ENCODE measurements at places on chromosomes 3 and 15.

GRCh38 chr15:38559636-38560307 is 4.8 kb downstream of the RASGRP1 start:
- no peak for DNase-seq

DNA sequence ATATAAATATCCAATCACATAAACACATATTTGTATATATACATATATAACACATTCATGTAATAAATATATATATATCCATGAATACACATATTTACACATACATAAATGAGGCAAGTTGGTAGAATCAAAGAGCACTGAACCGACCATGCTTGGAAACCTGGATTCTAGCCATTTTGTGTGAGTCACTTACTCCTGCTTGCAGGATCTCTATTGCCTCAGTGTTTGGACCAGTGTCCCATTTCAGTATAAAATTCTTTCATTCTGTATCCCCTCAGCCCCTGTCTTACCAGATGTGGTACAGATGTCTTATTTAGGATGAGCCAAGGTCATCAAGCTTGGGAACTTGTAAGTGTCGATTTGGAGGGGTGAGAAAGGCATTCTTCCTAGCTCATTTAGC is 391.4 kb upstream of the FRG2C start:
- DNase-seq, result no peak

DNA sequence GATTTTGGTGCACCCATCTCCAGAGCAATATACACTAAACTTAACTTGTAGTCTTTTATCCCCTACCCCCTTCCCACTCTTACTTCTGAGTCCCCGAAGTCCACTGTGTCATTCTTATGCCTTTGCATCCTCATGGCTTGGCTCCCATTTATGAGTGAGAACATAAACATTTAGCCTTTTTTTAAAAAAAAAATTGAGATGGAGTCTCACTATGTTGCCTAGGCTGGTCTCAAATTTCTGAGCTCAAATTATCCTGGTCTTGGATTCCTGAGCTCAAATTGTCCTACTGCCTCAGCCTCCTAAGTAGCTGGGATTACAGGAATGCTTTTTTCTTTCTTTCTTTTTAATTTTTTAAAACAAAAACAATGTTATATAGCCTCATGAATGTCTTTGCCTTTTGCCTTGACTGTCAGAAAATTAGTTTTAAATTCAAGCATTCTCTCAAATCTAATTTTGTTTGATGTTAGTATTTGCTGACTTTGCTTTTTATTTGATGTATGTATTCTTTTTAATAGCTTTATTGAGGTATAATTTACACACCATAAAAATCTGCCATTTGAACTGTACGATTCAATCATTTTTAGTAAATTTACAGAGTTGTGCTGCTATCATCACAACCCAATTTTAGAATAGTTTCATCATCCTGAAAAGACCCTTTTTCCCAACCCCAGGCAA is 46.9 kb downstream of the NFKBIZ start:
- DNase-seq, result no peak

DNA sequence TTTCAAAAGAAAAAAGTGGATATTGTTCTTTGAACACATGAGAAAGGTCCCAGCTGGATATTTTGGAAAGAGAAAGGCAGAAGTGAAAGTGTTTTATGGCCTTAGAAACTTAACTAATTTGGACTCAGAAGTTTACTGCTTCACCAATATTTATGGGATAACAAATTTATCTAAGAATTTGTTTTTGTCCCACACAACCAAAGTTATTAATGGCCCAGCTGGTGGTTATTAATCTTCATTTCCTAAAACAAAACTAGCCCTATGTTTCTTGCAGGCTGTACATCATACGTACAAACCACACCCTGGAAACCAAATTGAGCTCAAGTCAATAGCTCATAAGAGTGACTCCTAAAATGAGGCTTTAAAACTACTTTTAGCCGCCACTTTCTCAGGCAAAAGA is 372.9 kb upstream of the LMCD1 start:
- DNase-seq, result no peak
